ENCODE measurements at places on chromosomes 7 and 10. TPM values are rescaled to one million over a fixed set of nuclear protein-coding genes. Genes with fewer than 3 reads are reported as not detected.

CPED1 gene
- not detected for total RNA-seq

EZH2 gene
- total RNA-seq: 24.0 TPM

CDH23 gene
- total RNA-seq: 3.9 TPM

GFRA1 gene
- 7.4 TPM for total RNA-seq

SAMD9L gene
- total RNA-seq: 0.64 TPM

SLC18A3 gene
- not detected for total RNA-seq

SEMA3D gene
- total RNA-seq: not detected

CHST15 gene
- 9.4 TPM for total RNA-seq

KCNIP2 gene
- total RNA-seq: 0.98 TPM

ZNF117 gene
- total RNA-seq: 0.12 TPM

KEL gene
- total RNA-seq: 0.05 TPM

LIPF gene
- total RNA-seq: not detected

DEPP1 gene
- total RNA-seq: 1.4 TPM

OR2A7 gene
- total RNA-seq: not detected

ASZ1 gene
- not detected for total RNA-seq

UNC5B gene
- total RNA-seq: 1.7 TPM

PTPN20 gene
- 4.5 TPM for total RNA-seq

NT5C2 gene
- 78.7 TPM for total RNA-seq

GDF2 gene
- not detected for total RNA-seq
